NCI-H2171 treated with DMSO at 0.1 percent for 48 hours (cell line): ENCODE measurements at places on chromosomes 16 and 17.

DNA sequence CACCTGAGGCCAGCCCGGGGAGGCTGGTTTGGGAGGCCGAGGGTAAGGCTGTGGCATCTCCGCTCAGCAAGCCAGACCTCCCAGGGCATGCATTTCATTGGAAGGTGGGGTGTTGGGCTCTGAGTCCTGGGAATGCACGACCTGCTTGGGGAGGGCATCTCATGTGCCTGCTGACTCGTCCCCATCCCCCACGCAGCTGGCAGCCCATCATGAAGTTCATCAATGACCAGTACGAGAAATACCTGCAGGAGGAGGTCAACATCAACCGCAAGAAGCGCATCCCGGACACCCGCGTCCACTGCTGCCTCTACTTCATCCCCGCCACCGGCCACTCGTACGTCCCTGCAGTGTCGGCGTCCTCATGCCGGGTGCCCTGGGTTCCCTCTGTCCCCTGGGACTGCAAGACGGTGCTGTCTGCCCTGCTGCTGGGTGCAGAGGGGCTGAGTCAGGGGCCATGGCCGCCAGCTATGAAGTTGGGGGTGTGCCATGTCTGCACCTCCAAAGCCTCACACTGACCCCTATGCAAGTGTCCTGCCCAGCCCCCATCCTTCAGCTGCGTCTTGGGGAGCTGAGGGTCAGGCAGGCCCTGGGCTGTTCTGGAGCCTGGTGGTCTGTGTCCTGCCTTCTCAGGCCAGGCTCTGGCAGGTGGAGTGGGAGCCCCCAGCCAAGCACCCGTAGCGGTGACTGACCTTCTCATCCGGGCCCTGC lies 347.9 kb downstream of the SEC14L1 start:
- no peak for DNase-seq

GRCh38 chr17:52048137-52048898 lies 110.2 kb downstream of the CA10 start:
- no peak for DNase-seq

DNA sequence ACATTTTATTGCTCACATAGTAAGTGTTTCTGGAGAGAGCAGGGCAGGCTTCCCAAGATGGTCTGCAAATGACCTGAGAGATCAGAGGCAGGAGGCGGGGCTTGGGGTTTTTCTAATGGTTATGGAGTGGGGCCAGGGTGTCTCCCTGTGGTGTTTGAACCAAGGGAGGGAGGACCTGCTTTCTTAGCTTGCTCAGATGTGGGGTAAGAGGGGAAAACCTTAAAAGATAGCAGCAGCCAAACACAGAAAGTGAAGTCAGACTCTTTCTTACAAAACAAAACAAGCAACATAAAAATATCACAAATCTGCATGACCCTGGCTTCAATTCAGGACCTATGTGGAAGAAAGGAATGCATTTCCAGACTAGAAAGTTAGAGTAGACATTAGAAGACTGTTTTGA lies 22.9 kb upstream of the DNAJA2 start:
- no peak for DNase-seq

DNA sequence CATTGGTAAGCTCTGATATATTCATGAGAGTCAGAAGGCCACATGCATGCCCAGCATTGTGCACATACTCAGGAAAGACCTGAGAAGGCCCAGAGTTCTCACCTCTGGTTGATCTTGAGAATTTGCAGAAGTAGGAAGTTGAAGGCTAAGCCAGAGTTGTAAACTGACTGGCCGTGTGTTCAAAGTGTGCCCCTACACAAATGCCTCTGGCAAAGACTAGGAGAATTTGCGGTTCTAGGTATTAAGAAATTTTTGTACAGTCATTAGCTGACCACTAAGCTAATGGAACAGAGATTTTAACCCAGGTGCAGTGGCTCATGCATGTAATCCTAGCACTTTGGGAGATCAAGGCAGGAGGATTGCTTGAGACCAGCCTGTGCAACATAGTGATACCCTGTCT lies 25.0 kb downstream of the FBXL20 start:
- DNase-seq = no peak

- DNase-seq = no peak
Observed at GRCh38 chr16:85570213-85570734, 42.8 kb upstream of the GSE1 start.

- peak; percentile 28 for DNase-seq
Observed at GRCh38 chr17:63082273-63082861, 116.3 kb downstream of the TANC2 start.

GRCh38 chr16:29729116-29729521 lies 16.7 kb downstream of the C16orf54 start:
- DNase-seq = peak; percentile 71

GRCh38 chr17:82003411-82004381 lies 19.0 kb downstream of the CENPX start:
- DNase-seq = no peak

- peak; percentile 39 for DNase-seq
Observed at GRCh38 chr16:15950161-15950854, 892 bp downstream of the ABCC1 start.

DNA sequence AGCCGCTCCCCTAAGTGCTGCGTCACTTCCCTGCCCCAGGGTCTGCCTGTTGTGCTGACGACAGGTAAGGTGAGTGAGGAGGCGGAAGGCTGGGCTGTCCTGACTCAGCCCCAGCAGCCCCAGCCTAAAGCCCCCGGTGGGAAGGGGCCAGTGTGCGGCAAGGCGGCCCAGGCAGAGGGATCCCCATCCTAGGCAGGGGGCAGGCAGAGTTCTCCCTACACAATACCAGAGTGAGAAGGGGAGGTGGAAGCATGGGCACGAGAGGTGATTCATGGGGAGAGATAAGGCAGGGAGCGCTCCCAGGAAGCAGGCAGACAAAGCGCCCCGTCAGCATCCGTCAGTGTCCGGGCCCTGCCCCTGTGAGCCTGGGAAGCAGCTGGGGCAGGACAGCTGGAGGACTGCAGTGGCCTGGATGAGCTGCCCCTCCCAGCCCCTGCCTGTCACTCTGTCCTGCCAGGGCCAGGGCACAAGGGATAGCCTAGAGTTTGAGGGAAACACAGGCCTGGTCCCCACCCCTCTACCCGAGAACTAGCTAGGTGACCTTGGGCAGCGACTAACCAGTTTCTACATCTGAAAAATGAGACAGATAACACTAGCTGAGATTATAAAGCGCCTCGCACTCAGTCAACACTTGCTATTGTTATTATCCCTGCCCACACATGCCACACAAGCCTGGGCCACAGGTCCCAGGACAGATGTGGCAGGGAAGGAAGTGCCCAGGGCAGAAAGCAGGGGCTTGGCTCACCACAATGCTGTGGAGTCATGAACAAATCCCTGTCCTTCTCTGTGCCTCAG lies 3.8 kb downstream of the FAM83G start:
- no peak for DNase-seq

DNA sequence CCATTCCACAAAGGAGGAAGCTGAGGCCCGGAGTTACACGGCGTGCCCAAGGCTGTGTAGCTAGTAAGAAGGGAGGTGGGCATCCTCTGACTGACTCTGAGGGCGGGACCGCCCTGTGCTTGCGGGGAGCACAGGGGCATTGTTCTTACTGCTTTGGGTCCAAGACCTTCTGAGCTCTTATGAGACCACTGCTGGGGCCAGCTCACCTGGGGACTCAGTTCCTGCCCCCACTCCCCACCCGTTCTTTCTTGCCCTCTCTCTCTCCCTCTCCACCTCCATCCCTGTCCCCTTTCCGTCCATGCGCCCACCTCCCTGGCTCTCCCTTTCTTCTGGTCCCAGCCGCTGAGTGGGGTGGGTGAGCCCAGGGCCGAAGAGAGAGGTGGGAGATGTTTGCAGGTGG lies 19.6 kb downstream of the CCR7 start:
- DNase-seq = no peak

GRCh38 chr17:10646392-10646990 lies 10.6 kb downstream of the MYH3 start:
- peak; percentile 47 for DNase-seq
